ENCODE measurements at places on chromosomes 5 and 9.

GRCh38 chr5:149320791-149321330 is 24.4 kb upstream of the GRPEL2 start:
- DNase-seq, result peak; percentile 80

DNA sequence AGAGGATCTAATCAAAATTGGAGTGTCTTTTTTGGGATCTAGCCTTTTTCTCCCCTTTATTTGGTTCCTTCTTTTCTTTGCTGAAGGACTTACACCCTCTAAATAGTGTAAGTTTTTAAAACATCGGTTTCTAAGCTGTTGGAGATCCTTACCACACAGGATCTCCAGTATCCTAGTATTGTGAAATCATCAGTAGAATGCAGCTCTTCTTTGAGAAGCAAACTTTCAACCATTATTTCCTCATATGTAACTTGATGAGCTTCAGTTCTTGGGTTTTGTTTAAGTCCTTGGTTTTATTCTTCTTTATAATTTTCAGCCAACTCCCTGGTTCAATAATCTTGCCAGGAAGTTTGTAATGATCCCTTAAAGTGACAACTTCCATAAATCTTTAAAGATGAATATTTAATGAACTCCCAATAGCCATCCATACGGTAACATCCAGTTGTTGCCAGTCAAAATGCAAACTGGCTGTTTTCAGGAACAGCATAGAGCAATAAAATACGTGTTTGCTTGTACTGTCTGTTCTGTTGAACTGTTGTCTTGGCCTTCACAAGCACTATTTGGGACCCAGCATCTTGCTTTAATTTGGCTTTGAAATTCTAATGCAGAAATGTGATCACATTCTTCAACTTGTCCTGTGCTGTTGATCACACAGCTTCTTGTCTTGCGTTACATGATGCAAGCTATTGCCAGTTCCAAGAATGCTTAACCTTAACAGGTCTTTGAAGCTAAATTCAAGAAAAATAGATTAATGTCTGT is 34.8 kb upstream of the TTC23L start:
- DNase-seq, result no peak

DNA sequence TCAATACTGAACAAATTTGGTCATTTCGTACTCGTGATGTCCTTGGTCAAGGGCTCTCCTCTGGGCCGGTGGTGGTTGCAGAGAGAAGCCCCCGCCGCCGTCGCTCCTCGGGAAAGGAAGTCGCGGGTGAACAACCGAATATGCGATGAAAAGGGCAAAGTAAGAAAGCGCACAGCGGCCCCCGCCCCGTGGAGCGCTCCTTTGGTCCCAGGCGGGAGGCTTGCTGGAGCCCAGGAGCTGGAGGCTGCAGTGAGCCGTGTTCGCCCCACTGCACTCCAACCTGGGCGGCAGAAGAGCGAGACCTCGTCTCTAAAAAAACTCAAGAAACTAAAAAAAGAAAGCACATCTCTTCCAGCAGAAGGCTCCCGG is 108.4 kb upstream of the LARP1 start:
- DNase-seq, result no peak

DNA sequence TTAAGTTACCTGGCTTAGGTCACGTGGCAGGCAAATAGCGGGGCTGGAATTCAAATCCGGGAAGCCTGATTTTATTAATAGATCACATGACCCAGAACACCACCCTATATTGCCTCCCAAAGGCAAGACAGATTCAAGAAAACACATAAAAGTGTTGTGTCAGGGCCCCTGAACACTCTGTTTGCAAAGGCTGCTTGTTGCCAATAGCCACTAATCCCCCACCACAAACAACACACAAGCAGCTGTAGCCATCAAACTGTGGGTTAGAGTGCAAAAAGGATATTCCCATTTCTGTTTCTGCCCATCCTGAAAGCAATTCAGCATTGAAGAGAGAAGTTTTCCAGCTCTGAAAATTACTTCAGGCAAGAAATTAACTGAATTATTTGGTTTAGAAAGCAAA is 358.9 kb upstream of the RFX3 start:
- DNase-seq, result no peak

DNA sequence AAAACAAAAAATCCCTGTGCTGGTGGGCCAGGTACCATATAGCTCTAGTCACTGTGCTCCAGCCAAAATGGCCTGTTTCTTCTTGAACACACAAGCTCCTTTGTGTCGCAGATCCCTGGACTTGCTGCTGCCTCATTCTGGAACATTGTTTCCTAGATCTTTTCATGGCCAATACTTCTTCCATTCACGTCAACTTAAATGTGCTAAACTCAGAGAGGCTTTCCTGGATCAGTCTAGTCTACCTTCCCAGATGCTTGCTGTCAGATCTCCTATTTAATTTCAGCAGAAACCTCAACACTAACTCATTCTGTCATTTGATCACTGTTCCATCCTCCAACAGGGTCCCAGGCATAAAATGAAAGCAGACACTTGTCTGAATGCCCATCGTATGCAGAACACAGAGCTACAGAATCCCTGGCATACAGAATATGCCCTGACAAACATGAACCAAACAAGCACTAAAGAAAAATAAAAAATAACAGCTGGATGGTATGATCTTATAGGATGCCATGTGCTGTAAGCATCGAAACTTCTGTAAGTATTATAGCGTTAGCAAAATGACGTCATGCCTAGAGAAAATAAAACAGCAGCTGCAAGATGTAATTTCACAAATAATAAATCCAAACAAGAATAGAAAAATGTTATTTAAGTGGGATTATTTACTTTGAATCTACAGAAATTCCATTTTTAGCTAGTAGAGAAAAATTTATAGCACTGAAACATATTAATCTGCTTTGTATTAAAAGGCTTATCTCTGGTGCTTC is 403.7 kb upstream of the DAP start:
- no peak for DNase-seq

GRCh38 chr5:73233461-73234203 is 60.6 kb downstream of the TMEM174 start:
- DNase-seq, result no peak

DNA sequence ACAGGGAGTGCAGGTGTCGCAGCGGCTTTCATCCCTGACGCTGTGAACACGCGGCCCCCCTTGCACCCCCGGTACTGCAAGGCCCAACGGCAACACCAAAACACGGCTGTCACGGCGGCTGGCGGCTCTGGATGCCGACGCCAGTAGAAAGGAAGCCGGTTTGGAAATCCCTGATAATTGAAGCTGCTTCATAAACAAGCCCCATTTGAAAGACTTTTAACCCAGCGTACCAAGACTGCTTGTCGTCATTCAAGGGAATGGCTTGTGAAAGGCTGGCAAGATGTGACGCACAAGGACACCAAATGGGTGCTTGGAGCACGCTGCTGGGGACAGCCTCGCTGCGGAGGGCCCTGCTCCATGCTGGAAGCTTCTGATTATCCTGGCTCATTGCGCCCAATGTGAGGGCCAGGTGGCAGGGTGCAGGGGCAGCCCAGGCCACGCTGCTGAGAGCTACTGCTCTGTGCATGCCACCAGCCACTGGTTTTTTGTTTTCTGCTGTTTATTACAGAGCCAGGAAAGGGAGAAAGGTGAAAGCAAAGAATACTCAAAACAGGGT is 63.1 kb downstream of the GTF3C4 start:
- DNase-seq, result no peak

GRCh38 chr5:132268769-132269551 is 11.5 kb downstream of the PDLIM4 start:
- DNase-seq, result no peak

- DNase-seq, result no peak
Observed at GRCh38 chr5:11785771-11786352, 118.4 kb downstream of the CTNND2 start.

DNA sequence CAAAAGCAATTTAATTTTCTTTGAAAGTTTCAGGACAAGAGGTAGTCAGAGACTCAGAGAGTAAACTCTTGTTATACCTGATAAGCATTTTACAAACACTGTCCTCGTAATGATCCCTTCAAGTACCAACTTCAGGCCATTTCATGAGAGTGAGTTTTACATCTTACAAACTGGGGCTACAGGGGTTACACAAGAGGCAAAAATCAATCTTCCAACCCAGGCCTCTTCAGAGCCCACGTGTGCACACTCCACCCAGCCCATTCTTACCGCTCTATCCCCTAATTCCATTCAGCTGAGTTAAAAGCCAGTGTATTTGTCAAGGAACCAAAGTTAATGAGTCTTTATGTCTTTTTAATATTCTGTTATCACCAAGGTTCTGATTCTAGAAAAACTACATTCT is 46.5 kb downstream of the PSMB7 start:
- no peak for DNase-seq

DNA sequence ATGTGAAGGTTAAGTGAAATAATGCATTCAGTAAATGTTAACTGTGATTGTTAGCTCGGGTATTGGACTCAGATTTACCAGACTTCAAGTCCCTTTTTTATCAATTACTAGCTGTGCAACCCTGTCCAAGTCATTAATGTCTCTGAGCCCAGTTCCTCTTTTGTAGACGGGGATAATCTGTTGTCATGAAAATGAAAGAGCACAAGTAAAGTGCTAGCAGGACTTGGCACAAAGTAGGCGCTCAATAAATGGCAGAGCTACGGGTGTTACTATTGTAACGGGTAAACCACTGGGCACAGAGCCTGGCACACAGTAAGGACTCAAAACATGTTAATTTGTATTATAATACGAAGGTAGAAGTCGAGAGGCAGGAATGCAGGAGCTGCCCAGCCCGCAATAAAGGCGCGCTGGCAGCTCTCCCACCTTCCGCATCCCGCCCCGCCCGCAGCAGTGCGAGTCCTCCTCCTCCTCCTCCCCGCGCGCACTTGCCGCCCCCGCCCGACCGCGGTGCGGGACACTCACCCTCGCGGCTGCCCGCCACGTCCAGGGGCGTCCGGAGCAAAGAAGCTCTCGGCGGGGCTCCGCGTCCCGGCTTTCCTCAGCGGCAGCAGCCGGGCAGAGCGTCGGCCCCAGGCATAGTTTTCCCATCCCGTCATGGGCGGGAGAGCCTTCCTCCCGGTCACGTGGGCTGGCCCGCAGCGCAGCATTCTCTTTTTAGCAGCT is at the start of gene C1QTNF2:
C1QTNF2 (minus strand) TSS at position 637 of the 723 bp plus-strand sequence. CDS start 15,615 bp downstream, outside the sequence.
- peak; percentile 9 for DNase-seq

DNA sequence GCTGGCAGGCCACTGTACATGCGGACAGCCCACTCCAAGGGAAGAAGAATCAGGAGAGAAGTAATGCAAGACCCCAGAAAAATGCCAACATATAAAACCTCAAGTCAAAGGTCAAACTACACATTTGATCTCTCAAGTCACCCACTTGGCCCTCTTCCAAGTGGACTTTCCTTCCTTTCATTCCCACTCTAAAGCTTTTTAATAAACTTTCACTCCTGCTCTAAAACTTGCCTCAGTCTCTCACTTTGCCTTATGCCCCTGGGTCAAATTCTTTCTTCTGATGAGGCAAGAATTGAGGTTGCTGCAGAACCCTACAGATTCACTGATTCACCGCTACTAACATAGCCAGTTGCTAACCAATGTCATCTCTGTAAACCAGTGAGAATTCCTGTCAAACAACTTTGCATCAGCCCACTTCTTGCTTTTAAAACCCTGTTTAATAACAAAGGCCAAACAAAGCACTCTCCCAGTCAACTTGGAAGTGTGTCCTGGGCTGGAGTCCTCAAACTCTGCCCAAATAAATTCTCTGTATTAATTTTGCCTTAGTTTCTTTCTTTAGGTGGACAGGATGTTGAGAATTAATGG is 6.9 kb upstream of the ATP6V1G1 start:
- no peak for DNase-seq

- no peak for DNase-seq
Observed at GRCh38 chr5:177437623-177438022, 9.0 kb upstream of the PRR7 start.

DNA sequence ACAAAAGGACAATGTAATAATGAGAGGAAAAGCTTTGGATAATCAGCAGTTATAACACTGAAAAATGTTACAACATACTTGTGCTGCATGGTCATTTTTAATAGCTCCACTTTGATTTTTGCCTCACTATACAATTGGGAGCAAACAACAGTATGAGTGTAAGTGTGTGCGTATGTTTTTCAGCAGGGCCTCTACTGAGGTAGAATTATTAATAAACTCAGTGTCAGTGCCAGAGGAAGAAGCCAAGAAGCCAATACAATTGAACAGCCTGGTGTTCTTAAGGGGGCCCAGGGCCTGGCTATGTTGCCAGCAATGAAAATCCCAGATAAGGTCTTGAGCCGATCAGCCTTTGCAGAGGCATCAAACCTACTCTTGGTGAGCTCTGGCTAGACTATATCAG is 16.1 kb upstream of the RLN1 start:
- DNase-seq, result no peak

DNA sequence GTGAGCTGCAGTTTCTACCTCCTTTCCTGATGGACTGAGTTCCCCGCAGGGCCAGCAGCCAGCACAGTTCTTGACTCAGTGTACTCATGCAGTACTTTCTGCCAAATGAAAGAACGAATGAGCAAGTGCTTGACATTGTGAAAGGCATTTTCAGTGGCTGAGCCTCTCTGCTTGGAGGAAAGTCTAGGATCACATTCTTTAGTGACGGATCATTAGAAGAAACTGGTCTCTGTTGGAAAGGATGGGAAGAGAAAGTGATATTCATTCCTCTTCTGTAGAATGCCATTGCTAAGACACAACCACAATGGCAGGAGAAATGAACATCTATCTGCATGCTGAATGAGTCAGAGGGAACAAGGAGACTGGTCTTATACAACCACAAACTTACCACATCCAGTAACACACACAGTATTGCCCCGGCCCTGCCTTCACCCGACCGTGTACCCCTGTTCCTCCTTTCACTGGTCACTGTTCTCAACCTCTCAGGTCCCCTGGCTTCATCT is 206.9 kb downstream of the CRB2 start:
- DNase-seq, result peak; percentile 72

DNA sequence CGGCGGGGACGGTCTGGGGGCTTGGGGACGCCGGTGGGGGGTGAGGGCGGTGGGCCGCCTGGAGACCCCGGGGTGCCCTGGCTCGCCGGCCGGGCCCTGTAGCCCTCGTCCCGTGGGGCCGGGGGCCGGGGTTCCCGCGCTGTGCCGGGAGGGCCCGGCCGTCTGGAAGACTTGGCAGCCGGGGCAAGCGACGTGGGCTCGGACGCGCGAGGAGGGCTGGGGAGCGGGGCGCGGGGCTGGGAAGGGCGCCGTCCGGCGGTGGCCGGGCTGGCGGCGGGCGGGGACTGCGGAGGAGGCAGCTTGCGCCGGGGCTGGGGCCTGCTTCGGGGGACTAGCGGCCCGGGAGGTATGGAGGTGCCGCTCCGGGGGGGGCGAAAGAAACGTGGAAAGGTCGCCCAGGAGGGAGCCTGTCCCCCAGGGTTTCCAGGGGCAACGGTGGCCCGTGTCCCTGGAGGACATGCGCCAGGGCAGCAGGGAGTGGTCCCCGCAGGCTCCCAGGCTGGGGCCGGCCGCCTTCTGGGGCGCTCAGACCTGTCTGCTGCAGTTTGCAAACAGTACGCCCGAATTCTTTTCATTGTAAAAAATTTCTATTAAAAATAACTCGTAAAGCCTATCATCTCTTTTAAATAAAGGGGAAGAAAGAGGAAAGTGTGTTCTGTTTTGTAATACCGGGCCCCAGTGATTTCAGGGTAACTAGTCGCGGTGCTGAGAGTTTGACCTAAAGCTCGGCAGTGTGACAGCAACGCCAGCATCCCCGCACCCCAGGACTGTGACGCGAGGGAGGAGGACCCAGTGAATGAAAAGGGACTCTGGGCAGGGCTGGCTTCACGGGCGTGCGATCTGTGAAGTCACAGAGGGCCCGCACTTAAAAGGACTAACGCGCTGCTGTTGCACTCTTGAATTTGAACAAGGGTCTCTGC is 752 bp upstream of the ANKH start:
- no peak for DNase-seq

GRCh38 chr9:15211160-15211814 is 95.7 kb downstream of the TTC39B start:
- peak; percentile 50 for DNase-seq

GRCh38 chr5:156595132-156595787 is 254.8 kb upstream of the PPP1R2B start:
- no peak for DNase-seq

- no peak for DNase-seq
Observed at GRCh38 chr5:53929152-53929551, 368.7 kb downstream of the NDUFS4 start.

Data from non-pigmented ciliary epithelial cell (primary cell).